ENCODE measurements at places on chromosomes 4 and X. TPM values are rescaled to one million over a fixed set of nuclear protein-coding genes. Genes with fewer than 3 reads are reported as not detected.

The GPRASP1 gene
- 1.5 TPM for total RNA-seq

The TRPC5OS gene
- not detected for total RNA-seq

DNA sequence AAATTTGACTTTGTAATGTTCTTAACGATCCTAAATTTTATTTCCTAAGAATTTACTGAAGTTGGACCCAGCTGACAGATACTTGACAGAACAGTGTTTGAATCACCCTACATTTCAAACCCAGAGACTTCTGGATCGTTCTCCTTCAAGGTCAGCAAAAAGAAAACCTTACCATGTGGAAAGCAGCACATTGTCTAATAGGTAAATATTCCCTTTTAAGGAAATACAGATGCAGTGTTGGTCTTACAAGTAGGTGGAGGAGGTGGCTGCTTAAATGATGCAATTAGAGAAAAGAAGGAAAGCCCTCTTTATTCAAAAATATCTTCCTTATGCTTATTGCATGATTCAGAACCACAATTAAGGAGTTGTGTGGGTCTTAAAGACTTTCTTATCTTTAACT, 73.5 kb downstream of the RS1 start:
- no peak for DNase-seq

GRCh38 chr4:108922191-108922590, 159.3 kb upstream of the ETNPPL start:
- no peak for DNase-seq

GRCh38 chr4:10009861-10010500, 11.3 kb downstream of the SLC2A9 start:
- DNase-seq, result no peak

- no peak for DNase-seq
Measured at GRCh38 chrX:43375136-43375535, 281.0 kb upstream of the MAOA start.

GRCh38 chrX:105191878-105192277, 28.6 kb downstream of the TEX13A start:
- DNase-seq, result no peak

Measured in kidney epithelial cell (primary cell).